ENCODE measurements at places on chromosomes 1 and 21.
A peak's percentile ranks its signal among the peaks of the same experiment; 100 is the strongest.

- peak; percentile 75 for DNase-seq
Observed at GRCh38 chr1:247857069-247857984, at the start of gene TRIM58. Gene TRIM58 (plus strand): TSS chr1:247857187. CDS start chr1:247857247, 60 bp downstream.

DNA sequence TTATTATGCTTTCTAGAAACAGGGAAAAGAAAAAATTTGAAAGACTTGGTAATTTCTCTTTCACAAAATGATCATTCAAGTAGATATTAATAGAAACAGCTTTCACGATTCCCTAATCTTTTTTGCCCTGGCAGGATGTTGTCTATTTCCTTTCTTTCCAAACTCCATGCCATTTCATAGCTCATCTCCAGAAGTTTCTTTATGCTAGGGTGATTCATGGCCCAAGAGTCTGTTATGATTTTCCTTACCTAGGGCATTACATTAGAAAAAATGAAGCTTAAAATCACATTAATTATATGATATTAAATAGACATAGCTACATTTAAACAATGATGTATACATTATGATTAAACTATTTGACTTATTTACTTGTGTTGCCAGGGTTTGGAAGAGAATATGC, 762.1 kb downstream of the LTN1 start:
- DNase-seq = no peak

- DNase-seq = no peak
Observed at GRCh38 chr1:36387141-36387949, 1.6 kb upstream of the STK40 start.

- no peak for DNase-seq
Observed at GRCh38 chr1:94235189-94236012, 2.0 kb downstream of the ARHGAP29 start.

DNA sequence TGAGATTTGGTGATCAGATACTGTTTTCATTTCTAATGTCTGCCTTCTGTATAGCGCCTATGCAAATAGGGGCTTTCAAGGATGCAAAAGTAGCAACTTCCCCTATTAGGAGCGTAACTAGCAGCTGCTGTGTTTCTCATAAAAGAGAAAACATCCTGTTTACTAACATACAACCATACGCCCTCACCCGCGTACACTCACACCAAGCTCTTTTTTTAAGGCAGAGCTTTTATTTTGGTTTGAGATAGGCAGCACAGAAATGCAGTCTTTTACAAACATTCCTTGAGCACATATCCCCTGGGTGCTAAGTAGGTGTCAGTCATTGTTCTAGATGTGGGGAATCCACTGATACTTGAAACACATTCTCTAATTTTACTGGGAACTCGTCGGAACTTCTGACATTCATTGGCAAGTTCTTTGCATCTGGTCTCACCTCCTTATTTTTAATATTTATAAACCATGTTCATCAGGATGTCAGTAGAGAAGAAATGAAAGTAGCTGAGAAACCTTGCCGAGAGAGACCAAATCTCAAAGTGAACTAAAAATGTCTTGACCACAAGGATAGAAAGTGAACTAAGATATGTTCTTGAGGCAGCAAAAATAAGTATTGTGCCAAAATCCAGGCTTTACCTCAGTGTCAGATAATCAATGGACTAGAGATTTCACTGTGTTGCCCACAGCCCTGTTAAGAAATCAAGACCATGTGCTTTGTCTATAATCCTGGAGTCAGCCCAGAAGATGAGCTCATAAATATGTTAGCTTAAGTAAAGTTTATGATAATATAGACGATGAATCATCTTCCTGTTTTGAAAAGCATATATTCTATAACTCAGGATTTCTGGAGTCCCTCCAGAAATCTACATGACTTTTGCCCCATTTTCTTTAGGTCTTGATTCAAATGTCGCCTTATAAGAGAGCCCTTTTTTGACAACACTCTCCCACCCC, 350.9 kb downstream of the ST6GALNAC3 start:
- DNase-seq = no peak

- no peak for DNase-seq
Observed at GRCh38 chr21:38699048-38699447, 106.7 kb upstream of the ETS2 start.

GRCh38 chr1:233315718-233316301, 11.7 kb upstream of the MAP3K21 start:
- DNase-seq = no peak

DNA sequence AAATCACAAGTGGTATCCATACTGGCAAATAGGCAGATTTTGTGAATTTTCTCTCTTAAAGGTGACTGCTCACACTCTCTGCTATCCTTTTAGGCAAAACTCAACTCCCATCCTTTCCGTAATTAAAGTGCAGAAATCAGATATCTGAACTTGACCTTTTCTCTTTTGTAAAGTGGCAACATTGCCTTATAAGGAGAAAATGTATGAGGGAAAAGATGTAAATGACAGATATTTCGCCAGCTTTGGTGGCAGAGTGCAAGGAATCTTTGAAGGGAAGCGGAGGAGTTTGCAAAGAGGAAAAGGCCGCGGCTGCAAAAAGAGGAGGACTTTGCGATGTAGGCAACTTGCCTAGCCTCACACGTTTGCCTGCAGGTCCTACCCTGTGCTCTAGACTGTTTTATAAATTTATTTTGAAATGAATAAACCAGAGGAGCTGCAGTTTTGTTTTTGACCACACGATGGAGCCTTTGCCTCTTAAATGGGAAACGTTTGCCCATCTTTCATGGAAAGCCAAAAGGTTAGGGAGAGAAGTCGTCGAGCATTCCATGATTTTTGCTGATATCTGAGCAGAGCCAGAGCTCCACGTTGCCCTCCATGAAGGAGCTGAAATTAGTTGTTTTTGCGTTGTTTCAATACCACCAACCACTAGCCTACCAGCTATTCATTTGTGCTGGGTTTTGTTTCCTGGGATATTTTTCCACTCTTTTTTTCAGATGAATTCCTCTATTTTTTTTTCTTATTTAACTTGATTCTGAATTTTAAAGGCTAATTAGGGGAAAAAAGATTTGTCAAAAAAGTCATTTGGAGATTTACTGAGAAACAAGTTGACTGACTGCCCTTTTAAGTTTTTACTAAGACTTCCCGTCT, 242.3 kb downstream of the LMX1A start:
- DNase-seq = no peak

- peak; percentile 81 for DNase-seq
Observed at GRCh38 chr1:6275826-6276782, 15.2 kb upstream of the GPR153 start.

- no peak for DNase-seq
Observed at GRCh38 chr1:169624122-169624521, 5.8 kb downstream of the SELP start.

DNA sequence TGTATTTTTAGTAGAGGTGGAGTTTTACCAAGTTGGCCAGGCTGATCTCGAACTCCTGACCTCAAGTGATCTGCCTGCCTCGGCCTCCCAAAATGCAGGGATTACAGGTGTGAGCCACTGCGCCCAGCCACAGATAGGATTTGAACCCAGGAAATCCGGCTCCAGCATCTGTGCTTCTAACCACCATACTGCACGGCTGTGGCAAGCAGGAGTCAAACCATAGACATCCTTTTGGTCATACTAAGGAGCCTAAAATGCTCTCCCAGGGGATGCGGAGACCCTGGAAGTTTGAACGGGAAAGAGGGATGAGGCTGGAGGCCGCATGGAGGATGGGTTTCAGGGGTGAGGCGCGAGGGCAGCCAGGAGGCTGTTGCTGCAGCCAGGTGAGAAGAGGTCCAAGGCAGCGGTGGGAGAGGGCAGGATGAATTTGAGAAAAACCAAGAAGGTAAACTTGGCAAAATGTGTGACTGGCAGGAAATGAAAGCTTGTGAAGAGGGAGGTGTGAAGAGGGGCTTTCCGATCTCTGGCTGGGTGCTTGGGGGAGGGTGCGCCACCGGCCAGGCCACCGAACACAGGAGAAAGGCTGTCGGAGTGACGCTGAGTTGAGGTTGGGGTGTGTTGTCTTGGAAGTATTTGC, 24.0 kb upstream of the CDK18 start:
- no peak for DNase-seq

DNA sequence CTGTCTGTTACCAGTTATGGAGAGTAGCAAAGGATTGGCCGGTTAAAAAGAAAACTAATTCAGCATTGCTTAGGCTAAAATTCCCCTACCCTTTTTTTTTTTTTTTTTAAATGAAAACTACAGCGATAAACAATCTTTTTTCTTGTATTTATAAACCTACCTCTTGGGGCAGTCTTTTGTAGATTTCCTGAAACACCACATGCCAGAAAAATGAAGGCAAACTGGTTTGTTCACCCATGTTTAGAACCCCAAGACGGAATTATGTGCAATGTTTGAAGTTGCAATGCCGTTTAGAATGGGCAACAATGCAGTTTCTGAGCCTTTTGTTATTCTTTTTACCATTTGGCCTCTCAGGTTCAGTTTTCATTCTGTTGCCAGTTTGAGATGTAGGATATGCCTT, 59.1 kb downstream of the PRDM2 start:
- DNase-seq = no peak

GRCh38 chr1:175208773-175209492, 16.4 kb upstream of the KIAA0040 start:
- DNase-seq = no peak

DNA sequence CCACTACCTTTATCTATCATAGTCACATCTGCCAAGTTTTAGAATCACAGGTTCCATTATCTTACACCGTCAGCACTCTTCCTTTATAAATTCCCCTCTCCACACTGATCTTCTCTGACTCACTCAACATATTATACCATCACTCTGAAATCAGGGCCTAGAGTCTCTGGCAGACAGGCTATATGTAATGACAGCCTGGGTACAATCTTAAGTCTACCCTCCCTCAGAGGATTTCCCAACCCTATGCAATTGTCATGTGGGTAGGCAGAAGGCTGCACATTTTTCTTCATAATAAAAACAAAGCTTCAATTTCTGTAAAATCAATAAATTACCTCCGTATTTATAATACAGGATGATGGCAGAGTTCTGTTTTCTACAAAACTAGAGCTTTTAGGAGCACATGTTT, 138.0 kb downstream of the RERE start:
- DNase-seq = no peak

GRCh38 chr1:216221260-216221700, 202.0 kb downstream of the USH2A start:
- DNase-seq = no peak

DNA sequence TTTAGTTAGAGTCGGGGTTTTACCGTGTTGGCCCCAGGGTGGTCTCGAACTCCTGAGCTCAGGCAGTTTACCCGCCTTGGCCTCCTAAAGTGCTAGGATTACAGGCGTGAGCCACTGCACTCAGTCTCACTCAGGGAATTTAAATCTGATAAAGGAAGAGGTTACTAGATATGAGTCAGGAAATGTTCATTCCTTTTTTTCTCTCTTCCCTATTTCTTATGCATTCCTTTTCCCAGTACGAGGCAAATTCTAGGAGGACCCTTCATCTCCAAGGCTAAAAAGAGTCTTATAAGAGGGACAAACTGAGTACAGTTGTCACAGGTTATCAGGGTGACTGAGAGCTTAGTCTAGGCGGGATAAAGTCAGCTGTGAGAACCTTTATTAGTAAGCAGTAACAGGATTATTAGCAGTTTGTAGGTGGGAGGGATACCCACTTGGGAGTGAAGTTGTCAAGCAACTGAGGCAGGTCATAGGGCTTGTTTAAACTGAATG, 9.1 kb downstream of the MACF1 start:
- DNase-seq = no peak

- DNase-seq = no peak
Observed at GRCh38 chr1:164719676-164720439, 160.9 kb downstream of the PBX1 start.

- no peak for DNase-seq
Observed at GRCh38 chr1:184143449-184143848, 91.9 kb downstream of the TSEN15 start.

DNA sequence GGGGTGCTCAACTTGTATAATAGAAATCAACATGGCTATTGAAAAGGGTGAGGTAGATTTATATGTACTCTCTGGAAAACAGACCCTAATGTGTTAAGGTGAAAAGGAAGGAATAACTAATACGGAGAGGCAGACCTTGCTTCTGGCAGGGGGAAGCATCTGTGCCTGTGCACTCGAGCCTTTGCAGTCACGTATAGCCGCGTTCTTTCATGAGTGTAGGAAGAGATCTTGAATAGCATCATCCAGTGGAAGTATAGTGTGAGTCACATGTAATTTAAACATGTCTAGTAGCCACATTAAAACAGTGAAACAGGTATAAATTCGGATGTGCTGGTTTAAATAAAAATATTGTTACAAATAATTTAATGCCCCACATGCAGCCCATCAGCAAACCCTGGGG, 3.0 kb downstream of the A3GALT2 start:
- no peak for DNase-seq

DNA sequence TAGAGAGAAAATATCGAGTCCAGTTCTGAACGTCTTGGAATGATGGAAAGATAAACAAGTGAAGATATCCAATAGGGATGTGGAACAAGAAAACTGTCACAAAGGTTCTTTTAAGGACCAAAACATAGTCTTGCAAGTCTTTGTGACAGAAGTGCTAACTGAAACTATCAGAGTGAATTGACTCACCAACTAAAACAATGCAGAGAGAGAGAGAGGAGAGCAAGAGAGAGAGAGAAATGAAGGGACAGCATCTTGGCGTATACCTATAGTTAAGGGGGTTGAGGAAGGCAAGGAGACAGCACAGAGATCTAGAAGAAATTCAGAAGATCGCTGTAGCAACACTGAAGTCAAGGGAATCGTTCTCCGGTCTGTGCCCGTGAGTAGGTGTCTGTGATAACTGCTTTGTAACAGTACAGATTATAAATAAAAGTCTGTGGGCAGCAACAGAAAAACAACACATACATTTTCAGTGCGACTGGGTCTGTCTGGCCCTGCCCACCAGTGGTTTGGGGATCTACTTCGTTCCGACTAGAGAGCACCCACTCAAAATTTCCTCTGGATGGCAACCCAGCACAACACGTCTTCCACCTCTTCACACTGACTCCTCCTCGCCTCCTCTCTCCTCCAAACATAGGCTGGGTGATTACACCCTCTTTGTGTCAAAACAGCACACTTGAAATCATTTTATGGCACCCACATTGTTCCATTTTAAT, 4.8 kb upstream of the COA6 start:
- DNase-seq = no peak

DNA sequence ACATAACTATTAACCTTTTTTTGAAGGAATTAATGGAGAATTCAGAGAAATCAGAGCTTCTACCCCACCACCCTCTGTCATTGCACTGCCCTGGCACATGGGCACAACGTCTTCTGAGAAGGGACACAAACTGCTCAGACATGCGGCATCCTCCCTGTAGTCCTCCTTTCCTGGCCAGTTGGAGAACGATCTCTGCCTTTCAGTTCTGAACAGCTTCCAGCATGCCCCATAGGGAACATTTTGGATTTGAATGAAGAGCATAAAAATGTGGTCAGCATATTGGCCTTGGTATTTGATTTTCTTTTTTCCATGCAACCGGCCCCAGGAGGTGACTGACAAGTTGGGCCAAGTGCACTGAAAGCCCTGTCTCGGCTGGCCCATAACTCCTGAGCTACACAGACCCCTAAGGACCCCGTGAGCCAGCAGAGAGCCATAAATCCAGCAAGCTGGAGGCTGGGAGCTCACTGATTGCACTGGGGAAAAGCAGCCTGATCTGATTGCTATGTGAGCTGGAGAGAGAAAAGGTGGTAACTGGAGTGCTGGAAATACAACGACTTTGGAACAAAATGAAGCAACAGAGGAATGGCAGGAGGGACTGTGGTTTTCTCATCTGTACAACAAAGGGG, 10.9 kb upstream of the BLACAT1 start:
- DNase-seq = no peak
